OCI-M1 (cell line): ENCODE measurements at places on chromosomes 7 and 10.

DNA sequence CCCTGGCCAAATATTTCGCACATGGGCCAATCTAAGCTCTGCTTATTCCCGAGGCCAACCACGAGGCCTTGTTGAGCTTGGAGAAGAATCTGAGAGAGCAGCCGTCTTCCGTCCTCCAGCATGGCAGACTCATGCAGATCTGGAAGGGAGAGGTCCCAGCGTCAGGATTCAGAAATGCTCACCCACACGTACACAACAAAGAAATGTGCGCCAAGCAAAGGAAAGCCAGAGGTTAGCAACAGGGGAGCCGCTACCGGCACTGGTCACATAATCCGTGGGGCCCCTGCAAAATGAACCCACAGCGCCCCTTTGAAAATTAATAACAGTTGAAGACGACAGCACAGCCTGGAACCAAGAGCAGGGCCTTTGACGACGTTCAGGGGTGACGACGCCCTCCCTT lies 25.4 kb upstream of the PRKAG2 start:
- DNase-seq = no peak

GRCh38 chr10:111425459-111425858 lies 348.6 kb downstream of the ADRA2A start:
- no peak for DNase-seq

- DNase-seq = no peak
Measured at GRCh38 chr10:7501157-7501556, 90.3 kb upstream of the SFMBT2 start.

GRCh38 chr10:131806646-131807317 lies 94.0 kb upstream of the PPP2R2D start:
- no peak for DNase-seq

GRCh38 chr10:119359025-119359424 lies 151.7 kb downstream of the GRK5 start:
- DNase-seq = no peak

DNA sequence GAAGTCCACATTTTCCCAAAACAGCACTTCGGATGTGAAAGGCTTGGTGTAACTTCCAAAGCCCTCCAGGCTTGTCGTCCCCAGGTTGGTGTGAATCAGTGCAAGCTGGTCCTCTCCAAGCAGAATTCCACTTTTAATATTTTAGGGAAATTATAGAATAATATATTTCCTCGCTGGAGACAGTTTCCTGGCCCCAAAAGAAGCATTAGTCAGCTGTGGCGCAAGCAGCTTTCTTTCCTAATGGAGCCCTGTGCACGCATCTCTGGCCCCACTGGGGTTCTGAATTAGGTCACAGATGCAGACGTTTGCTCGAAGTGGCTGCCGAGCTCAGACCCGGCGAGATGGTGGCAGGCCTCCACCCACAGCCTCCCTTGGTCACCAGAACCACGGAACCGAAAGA lies 33.3 kb upstream of the MNX1 start:
- no peak for DNase-seq

DNA sequence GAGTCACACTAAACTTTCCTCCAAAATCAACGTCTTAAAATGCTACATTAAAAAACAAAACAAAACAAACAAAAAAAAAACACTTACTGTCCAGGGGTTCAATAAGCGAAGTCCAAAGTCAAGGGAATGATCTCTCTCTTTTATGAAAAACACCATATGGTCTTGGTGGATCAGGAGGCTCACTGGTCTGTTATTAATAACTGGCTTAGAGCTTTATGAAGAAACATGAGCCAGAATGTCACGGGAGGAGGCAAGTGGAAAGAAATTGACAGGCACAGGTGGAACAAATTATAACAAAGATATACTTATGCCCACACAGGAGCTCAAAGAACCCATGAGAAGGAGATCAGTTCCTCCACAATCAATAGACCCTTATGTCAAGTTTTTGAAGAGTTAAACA lies at the start of gene MRLN:
TSS of gene MRLN (minus strand) at position 189 of the 400 bp plus-strand sequence.
- no peak for DNase-seq

GRCh38 chr7:25665374-25665773 lies 437.1 kb upstream of the NPVF start:
- DNase-seq = no peak

DNA sequence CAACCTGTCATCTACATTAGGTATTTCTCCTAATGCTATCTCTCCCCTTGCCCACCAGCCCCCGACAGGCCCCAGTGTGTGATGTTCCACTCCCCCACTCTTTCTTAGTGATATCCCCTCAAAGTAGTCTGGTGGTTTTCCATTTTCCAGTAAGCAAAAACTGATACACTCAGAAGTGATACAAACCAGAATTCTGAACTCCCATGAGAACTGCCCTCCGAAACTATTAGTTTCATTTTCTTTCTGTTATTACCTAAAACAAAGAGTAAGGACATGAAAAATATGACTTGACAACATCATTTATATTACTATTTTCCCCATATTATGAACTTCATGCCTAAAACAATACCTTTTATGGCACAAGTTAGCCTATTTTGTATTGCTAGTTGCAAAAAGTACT lies 175.0 kb downstream of the OTUD1 start:
- no peak for DNase-seq

GRCh38 chr7:103704701-103705100 lies 258.7 kb upstream of the SLC26A5 start:
- no peak for DNase-seq

GRCh38 chr10:33602278-33602677 lies 267.8 kb upstream of the NRP1 start:
- no peak for DNase-seq

GRCh38 chr10:101769541-101770180 lies 6.3 kb downstream of the FGF8 start:
- no peak for DNase-seq

- no peak for DNase-seq
Measured at GRCh38 chr10:111338805-111339204, 262.0 kb downstream of the ADRA2A start.

GRCh38 chr10:131580674-131581073 lies 269.2 kb upstream of the TCERG1L start:
- DNase-seq = no peak
